ENCODE measurements at places on chromosomes 5 and 9.
A peak's percentile ranks its signal among the peaks of the same experiment; 100 is the strongest.

DNA sequence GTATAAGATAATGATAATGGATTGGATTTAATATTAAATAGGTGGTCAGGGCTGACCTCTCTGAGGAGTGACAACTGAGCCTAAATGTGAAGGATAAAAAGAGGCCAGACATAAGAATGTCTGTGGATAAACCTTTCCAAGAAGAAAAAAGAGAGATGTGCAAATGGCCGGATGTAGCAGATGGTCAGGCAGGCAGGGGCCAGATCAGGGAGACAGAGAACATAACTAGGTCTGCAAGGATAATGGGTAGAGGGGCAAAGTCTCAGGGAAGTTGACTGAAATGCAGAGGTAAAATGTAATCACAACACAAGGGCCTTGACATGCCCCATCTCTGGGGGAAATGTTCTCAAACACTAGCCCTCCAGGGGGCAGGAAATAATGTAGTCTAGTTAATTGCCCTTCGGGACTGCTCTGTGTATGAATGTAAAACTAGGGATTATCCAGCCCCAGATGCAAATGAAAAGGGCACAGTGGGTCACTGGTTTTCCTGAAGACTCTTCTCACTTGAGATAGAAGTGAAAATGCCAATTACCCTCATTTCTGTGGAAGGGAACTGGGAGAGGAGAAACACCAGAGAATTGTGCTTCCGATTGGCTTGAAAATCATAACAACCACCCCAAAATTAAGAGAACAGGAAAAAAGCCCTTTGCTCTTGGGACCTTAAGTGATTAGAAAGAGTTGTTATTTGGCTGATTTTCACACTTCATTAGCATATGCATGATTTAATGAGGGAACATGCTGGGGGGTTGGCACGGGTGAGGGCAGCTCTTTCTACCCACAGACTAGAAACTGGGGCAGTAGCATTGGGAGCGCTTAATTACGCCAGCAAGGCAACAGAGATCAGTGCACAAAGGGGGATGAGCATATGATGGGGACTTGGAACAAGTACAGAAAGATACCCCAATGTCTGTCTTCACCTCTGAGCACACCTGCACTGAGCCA is 88.6 kb downstream of the PPP2R2B start:
- DNase-seq = no peak

DNA sequence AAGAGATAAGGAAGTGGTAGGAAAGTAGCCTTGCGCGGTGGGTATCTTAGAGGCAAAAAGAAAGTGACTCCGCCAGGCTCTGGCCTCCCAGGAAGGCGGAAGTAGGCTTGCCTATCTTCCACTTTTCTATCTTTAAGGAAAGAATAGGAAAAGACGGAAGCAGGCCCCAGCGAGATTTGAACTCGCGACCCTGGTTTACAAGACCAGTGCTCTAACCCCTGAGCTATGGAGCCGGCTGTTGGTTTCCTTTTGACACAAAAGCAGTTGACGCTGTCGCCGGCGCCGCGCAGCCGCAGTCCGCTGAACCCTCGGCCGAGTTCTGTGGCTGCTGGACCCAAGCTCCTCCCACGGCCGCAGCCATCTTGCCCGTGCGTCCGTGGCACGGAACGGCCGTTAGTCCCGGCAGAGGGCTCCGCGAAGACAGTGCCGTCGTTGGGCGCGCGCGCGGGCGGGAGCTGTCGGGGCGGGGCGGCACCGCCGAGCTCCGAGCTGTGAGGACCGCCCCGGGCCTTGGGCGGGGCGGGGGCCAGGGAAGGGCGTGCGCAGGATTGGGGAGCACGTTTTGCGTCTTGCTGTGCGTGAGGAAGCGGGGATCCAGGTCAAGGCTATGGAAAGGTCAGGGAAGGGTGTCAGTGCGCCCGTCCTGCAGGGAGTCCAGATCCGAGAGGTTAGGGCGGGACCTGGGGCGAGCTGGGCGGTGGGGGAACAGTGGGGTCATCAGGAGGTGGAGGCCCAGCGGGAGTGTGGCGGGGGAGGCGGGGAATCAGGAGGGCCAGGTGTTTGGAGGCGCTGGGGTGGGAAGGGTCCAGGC is 13.3 kb downstream of the TRIM7 start:
- peak; percentile 97 for DNase-seq

DNA sequence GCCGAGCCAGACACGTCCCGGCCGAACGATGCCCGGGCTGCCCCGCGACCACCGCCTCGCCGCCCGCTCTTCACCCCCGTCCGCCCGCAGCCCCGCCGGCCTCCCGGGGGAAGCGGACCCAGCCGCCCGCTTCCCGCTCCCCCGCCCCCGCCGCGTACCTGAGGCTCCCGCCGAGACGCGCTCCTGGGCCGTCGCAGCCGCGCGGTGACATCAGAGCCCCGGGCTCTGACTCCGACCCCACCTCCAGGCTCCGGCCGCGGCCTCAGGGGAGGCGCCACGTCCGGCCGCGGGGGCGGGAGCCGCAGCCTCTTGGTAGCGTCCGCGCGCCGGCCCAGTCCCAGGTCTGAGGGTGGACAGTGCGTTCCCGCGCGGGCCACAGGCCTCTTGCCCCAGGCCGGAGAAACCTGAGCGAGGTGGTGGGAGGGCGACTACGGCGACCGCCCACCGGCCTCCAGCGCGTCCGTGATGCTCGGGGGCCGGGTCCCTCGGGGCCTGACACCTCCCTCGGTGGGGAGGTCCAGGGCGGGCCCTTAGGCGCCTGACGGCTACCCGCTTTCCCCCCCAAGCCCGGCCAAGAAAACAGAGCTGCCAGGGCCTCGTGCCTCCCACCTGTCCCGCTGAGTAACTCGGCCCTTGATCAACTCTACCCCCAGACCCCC is at the start of gene SHROOM1:
SHROOM1 (minus strand) TSS at position 212 of the 659 bp plus-strand sequence. CDS start 4,507 bp downstream, outside the sequence.
- peak; percentile 49 for DNase-seq

DNA sequence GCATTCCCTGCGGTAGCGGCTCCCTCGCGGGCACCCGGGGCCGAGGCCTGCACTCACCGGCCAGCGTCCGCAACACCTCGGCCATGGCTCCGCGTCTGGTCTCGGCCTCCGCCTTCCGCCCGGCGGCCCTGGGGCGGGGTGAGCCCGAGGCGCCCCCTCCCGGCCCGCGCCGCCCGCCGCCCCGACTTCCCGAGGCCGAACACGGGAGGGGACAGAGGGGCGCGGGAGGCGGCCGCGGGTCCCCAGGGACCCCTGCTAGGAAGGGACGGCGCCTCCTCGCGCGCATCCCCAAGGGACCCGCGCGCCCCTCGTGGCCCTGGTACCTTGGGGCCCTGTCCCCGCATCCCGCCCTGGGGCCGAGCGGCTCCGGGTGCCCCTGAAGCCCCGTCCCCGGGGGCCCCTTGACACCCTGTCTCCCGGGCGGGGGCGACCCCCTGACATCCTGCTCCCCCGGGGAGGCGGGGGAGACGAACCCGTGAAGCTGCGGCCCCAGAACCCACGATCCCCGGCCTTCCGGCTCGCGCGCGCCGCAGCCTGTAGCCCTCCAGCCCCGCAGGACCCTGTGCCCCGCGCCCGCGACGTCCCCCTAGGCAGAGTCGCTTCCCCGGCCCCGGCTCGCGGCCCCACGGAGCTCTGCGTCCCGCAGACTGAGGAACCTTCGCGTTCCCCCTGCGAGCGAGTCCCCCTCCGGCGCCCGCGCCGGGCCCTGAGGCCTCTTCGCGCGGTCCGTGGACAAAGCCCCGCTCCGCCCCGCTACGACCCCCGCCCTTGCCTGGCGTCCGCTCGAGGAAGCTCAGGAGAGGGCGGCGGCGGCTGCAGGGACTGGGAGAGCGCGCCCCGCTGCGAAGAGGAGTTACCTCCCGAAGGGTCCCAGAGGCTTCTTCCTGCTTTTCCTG is at the start of gene ABO:
ABO (minus strand) TSS at position 97 of the 896 bp plus-strand sequence.
- no peak for DNase-seq

GRCh38 chr5:20213803-20214202 is 225.8 kb upstream of the CDH18 start:
- DNase-seq = no peak

GRCh38 chr9:114855488-114855887 is 49.6 kb upstream of the TNFSF15 start:
- no peak for DNase-seq

- DNase-seq = no peak
These were observed 369.8 kb downstream of the GADD45G start for GRCh38 chr9:89974582-89974981.

GRCh38 chr9:137298401-137299202 is 3.5 kb downstream of the NRARP start:
- DNase-seq = no peak

- DNase-seq = no peak
These were observed 21.7 kb upstream of the LCP2 start for GRCh38 chr5:170319301-170319700.

DNA sequence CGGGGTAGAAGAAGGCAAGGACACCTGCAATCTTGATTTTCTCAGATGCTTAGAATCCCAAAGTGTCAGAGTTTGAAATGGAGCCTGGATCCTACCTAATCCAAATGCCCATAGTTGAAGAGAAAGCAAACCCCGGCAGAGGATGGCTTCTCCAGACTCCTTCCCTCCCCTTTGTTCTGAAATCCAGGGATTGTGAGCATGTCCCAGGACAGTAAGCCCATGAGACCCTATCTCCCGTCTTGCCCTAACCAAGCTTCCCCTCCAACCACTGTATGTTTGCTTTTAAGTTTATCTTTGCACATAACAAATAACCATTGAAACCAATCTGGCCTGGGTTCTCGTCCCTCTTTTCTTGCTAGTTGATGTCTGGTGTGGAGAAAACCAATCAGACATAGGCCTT is 78.3 kb upstream of the NIPAL4 start:
- no peak for DNase-seq

DNA sequence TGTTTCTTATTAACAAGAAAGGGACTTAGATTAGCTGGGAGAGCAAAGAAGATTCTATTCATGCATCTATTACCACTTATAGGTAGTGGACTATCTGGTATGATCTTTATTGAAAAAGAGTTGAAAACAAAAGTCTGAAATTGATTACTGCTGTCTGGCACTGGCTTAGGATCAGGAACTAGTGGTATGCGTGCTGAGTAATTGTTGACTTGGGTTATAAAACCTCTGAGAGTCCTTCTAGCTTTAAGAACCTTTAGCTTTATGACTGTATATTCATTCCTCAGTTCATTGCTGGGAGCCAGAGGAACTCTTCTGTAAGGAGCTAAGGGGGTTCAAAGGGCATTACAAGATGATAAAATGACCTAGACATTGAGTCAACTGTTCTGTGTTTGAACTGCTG is 7.6 kb downstream of the SLC1A1 start:
- peak; percentile 72 for DNase-seq

GRCh38 chr9:77597057-77597456 is 51.1 kb downstream of the GNA14 start:
- peak; percentile 47 for DNase-seq

DNA sequence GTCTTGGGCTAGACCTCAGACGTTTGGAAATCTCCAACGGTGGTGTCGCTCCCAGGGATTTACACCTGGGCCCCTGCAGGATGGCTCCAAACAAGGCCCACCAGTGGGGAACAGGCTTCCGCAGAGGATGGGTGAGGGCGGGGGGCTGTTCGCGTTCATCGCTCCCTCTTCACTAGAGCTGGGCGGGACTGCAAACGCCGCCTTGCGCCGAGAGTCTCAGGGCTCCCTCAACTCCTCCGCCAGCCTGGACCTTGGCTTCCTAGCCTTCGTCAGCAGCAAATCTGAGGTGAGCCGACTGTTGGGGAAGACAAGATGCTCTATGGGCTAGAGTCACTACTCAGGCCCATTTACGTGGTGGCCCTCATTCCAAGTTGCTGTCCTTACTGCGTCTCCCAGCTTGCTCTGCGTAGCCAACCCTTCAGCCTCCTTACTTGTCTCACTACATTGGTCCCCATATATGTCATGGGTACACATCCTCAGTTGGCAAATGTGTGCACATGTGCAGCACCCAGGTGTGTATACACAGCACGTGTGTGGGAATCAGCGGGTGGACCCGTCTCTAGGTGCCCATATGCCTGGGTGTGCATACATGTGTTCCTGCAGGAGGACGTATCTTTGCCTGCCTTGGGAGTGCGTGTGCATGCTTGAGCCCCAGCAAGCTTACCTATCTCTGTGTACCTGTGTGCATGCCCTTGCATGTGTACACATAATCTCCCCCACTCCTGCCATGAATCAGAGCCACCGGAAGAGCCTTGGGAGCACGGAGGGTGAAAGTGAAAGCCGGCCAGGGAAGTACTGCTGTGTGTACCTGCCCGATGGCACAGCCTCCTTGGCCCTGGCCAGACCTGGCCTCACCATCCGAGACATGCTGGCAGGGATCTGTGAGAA is 10.5 kb downstream of the RGS14 start:
- no peak for DNase-seq

DNA sequence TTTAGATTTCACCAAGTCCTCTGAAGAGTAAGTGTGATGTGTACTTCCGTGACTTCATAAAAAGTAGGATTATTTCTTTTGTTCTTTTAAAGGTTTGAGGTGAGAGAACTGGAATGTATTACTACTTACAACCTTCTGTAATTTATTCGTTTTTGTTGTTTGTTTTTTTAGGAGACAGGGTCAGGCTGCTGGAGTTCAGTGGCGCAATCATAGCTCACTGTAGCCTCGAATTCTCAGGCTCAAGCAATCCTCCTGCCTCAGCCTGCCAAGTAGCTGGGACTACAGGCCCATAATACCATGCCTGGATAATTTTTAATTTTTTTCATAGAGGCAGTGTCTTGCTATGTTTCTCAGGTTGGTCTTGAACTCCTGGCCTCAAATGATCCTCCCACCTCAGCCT is 68.3 kb upstream of the RETREG1 start:
- DNase-seq = peak; percentile 41

GRCh38 chr9:135850737-135851136 is 56.6 kb downstream of the CAMSAP1 start:
- no peak for DNase-seq

- peak; percentile 72 for DNase-seq
These were observed 190.3 kb downstream of the GOLPH3 start for GRCh38 chr5:31983851-31984250.

GRCh38 chr5:117759849-117760499 is 1185.4 kb upstream of the SEMA6A start:
- DNase-seq = peak; percentile 14

GRCh38 chr9:6567140-6567591 is 78.4 kb downstream of the GLDC start:
- peak; percentile 90 for DNase-seq

GRCh38 chr5:2653991-2654390 is 97.5 kb downstream of the IRX2 start:
- no peak for DNase-seq

DNA sequence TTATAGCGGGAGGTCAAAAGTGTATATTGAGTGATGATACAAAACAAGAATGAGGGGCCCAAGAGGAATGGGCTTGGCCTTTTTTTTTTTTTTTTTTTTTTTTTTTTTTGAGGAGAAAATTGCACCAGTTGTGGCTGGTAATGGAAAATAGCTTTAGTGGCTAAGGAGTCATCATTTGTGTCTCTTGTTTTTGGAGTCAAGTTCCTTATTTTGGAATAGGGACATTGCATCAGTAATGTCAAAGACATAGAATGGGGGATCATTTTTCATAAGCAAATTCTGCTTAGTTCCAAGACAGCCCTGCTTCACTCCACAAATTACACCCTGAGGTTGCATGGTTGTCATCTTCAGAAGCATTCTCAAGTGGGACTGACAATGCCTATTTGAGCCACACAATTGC is 137.4 kb downstream of the STK32A start:
- no peak for DNase-seq
